ENCODE measurements at places on chromosomes 2 and 18. TPM values are rescaled to one million over a fixed set of nuclear protein-coding genes. Genes with fewer than 3 reads are reported as not detected.

EPC2 gene
- total RNA-seq = 19.2 TPM

CYBRD1 gene
- 265 TPM for total RNA-seq

DYNC1I2 gene
- 137 TPM for total RNA-seq

TCF7L1 gene
- total RNA-seq = 5.1 TPM

MOCOS gene
- 5.6 TPM for total RNA-seq

CCDC178 gene
- total RNA-seq = not detected

ARHGEF33 gene
- 0.43 TPM for total RNA-seq

ACADL gene
- total RNA-seq = 0.33 TPM

STARD6 gene
- not detected for total RNA-seq

SCG2 gene
- 37.2 TPM for total RNA-seq

CGREF1 gene
- total RNA-seq = 40.8 TPM

GPN1 gene
- 34.2 TPM for total RNA-seq

SERPINB10 gene
- total RNA-seq = not detected

SFT2D3 gene
- 4.7 TPM for total RNA-seq

NEB gene
- 0.33 TPM for total RNA-seq

YWHAQ gene
- total RNA-seq = 274 TPM

Measured in smooth muscle cell of the pulmonary artery (primary cell).